ENCODE measurements at places on chromosomes 11 and 22.

DNA sequence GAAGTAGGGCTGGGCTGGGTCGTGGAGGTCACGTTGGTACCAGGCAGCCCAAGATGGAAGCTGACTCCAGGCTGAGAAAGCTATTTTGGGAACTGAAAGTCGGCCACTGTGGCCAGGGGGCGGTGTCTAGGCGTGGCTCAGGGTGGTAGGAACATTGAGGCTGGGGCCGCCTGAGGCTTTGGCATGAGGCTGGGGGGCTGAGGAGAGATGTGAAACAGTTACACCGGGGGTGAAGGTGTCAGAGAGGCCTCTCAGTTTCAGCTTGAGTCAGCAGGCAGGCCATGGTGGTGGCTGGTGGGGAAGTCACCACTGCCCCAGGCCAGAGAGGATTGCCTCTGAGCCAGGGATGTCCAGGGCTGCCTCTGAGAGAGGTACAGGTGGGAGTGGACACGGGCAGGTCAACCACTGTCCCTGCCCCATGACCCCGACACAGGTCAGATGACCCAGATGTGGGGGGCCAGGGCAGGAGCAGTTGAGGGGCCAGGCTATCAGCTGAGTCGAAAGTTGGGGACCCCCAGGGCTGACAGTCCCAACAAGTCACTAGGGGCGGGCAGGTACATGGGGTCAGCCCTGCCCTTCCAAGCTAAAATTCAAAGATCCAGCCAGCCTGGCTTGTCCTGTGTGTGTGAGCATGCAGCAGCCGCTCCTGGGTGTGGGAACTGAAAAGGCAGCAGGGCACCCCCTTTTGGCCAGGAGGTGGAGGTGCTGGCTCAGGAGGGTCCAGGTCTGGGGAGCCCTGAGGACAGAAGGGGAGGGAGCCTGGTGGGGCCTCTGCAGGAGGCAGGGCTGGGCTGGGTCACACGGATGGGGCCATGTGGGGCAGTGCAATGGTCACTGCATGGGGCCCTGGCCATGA, 7.2 kb downstream of the KCNK7 start:
- DNase-seq: no peak

DNA sequence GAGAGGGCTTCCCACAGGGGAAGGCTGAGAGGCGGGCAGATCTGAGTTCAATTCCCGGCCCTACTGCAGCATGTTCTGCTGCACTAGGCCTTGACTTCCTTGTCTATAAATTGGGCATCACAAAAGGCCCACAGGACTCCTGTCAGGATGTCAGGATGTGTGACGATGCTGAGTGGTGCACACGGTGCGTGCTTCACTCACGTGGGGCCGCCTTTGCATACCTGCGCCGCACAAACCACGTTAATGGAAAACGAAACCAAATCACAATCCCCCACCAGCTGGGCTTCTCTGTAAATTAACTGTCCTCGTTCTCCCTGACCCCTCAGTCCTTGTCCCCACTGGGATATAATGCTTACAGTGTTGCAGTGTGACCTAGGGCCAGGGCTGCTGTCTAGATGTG, 32.3 kb upstream of the TSPAN18 start:
- DNase-seq: no peak

DNA sequence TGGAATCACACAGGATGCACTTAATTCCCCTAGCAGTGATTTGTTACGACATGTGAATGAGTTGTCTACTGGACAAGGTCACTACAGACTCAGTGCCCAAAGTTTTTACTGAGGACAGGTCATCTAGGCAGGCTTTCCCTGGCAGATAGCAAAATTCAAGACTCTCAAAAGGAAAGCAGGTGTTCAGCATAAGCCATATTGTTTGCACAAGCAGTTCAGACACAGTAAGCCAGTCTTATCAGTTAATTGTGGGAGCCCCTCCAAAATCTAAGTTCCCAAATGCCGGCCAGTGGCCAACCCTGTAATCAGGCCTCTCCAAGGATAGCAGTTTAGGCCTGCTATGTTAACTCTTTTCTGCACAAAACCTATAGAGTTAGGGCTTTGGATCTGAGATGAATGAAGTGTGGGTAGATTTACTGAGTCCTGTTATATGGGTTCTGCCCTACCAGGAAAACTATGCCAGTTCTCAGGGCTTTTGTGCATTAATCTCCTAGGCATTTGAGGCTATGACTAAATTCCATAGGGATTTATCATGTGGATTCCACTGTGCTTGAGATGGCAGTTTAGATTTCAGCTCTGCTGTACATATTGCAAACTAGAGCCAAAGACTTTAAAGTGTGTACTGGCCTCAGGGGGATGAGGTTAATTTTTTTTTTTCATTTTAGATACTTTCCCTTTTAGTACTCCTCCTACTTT, 4.8 kb upstream of the ARHGEF12 start:
- DNase-seq: no peak

GRCh38 chr11:63015521-63016215, at the start of gene SLC22A8:
SLC22A8 (minus strand) TSS chr11:63015841; CDS start chr11:63014958, 883 bp downstream.
- DNase-seq: no peak

DNA sequence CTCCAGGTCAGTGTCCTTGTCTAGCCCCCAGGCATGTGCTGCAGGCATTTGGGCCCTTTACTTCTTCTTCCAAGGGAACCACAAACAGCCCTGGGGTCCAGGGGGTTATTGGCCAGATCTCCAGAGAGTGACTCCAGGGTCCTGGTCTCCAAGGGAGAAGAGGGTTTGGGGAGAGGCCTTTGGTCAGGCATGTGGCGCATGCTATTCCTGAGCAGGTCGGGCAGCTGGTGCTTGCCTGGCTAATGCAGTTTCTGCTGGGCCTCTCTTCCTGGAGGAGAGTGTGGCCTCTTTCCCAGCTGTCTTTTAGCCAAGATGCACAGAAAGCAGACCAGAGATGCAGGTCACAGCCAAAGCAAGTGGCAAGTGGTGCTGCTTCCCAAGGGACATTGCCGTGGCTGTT, 3.8 kb upstream of the RFPL2 start:
- no peak for DNase-seq

- DNase-seq: no peak
These were observed 10.8 kb upstream of the CALCB start for GRCh38 chr11:15062599-15062998.
